Hippocampal formation (tissue), 2 donors: ENCODE measurements at places on chromosomes 4 and X.

GRCh38 chr4:185062606-185063005, 44.3 kb downstream of the HELT start:
- no peak for DNase-seq

DNA sequence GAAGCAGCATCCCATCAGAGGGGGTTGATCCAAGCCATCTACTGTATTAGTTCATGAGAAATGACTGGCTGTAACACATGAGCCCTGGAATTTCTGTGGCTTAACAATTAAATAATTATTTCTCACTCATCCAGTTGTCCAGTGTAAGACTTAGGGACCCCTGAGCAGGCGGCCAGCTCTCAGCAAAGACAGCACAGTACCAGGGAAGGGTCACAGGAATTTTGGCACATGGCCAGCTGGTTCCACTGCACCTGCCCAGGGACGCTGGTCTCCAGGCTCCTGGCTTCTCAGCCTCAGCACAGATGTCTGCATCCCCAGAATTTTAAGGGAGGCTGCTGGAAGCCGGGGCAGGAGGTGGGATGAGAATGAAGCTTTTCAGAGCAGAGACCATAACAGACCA, 93.7 kb upstream of the DHRSX start:
- DNase-seq: no peak

GRCh38 chr4:91280551-91281290, 1023.0 kb upstream of the GRID2 start:
- DNase-seq: no peak

DNA sequence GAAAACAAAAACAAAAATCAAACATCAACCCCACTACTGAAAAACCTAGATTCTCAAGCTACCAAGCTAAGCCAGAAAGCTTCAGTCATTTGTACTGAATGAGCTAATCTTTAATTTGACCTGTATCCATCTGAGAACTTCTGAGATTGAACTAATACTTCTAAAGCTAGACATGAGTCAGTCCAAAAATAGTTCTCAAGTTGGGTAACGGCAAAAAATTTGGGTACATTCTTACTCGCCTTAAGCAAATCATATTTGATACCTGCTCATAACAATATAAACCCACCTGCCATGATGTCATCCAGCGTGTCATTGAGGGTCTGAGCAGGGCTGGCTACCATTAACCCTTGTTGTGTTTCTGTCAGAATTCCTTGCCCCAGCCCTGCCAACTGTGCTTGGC, 69.7 kb upstream of the COX18 start:
- DNase-seq: no peak

DNA sequence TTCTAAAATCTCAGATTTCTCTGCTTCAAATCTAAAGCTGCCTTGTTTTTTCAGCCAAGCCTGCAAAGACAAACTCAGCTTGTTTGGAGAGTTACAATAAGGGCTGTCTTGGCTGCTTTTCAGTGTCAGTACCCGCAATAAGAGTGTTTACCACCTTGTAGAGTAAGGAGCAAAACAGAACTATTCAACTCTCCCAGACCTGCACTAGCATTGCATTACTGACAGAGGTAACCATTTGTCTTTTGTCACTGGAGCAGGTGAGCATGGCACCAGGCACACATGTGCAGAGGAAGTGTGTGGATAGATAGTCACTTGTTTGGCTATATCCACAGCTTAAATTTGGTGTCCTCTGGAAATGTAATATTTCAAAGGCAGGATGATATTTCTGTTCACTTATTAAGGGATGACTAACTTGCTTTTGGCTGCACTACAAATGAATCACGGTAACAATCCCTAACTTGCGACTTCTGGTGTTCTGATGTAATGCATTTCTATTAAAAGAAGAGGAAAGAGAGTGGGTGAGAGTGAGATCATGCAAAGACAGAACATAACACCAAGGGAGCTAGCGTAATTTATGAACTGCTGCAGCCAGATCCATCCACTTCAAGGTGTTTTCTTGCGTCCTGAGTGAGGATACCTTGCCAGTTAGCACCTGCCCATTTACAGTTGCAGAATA, 38.6 kb downstream of the PTCHD1 start:
- DNase-seq: peak; percentile 66

GRCh38 chr4:152283801-152284470, 252.0 kb downstream of the FBXW7 start:
- no peak for DNase-seq

DNA sequence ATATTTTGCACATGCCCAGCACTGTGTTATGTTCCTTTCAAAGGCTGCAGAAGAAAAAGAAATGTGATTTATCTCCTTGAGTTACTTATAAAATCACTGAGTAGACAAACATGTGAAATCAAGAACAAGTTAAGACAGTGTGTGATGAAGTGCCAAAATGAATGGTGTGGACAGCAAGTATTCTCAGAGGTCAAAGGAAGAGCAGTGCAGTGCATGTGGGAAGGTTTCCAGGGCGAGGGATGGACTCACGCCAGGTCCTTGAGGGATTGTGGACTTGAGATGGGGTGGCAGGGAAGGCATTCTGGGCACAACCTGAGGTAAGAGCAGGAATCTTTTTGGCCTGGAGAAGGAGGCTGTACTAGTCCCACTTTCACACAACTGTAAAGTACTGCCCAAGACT, 115.5 kb downstream of the FNIP2 start:
- DNase-seq: no peak

GRCh38 chr4:66633477-66633876, 911.8 kb downstream of the CENPC start:
- DNase-seq: no peak

DNA sequence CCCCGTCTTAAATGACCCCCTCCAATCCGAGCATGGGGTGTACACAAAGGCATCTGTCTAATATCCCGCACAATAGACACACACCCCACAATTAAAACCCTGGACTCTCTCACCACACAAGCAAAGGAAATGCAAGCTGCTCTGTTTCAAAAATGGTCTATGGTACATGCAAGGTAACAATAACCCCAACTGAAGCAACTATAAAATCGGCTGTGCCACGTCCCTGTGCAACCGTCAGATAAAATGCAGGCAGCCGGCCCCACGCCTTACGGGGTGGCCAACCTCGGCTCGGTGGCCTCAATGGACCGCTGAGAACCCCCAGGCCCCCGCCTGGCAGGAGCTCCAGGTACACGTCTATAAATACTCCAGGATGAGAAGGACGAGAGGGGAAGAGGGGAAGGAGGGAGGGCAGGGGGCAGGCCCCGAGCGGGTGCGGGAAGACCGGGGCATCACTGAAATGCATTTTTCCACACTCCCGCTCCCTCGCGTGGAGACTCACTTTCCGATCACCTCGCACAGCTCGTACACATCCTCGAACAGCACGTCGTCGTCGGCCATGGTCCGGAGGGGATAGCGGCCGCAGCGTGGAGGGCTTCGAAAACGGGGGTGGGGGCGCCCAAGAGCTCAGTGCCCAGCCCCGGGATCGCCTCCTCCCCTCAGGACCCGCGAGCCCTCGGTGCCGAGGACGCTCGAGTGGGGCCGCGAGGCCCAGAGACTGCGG, 763 bp downstream of the CASK start:
- DNase-seq: no peak

- DNase-seq: no peak
These were observed 1.6 kb downstream of the KDM6A start for GRCh38 chrX:44874420-44875184.

GRCh38 chrX:68644861-68645260, 2.6 kb upstream of the STARD8 start:
- DNase-seq: no peak

- DNase-seq: no peak
These were observed 471.7 kb downstream of the GASK1B start for GRCh38 chr4:157700898-157701694.
